Endothelial cell of umbilical vein (primary cell): ENCODE measurements at places on chromosomes 6 and 20.

DNA sequence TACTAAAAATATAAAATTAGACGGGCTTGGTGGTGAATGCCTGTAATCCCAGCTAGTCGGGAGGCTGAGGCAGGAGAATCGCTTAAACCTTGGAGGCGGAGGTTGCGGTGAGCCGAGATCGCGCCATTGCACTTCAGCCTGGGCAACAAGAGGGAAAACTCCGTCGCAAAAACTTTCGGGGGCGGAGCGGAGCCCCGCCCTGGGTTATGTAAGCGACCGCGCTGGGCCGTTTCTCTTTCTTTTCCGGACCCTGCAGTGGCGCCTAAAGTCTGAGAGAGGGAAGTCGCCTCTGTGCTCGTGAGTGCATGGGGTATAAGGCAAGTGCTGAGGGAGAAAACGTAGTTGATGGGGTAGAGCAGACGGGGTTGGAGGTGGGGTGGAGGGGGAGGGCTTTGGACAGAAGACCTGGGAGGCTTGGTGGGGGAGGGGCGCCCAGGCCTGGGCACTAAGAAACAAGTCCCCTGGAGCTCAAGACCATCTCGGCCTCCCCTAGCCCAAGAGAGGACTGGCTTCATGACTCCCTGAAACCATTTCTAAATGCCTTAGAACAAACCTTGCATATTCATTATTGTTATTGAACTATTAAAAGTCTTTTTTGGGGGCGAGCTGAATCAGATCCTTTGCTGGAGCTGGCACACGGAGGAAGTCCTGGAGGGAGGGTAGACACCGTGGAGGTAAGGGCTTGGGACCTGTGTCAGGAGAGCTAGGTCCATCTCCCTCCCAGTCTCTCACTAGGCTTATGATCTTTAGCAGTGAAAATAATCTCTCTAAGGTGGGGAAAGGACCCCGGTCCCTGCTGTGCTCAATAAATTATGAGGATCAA is 2.7 kb upstream of the MICA start:
- peak; percentile 54 for DNase-seq

DNA sequence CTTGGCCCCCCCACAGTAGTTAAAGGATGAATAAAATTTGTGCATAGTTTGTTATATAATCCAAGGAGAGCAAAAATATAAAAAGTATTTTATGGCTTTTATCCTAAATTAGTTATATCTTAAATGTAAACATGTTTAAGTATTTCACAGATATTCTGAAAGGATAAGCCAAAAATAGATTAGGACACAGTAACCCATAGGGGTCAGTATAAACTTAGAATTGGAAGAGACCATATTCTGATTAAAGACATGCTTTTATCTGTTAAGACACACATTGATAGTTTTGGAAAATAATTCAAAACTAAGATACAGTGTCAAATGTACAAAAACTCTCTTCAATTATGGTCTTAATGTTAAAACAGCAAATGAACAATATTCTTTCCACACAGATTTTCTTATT is 4.5 kb upstream of the SERINC1 start:
- DNase-seq, result peak; percentile 42

- DNase-seq, result no peak
Observed at GRCh38 chr6:169862892-169863525, 111.6 kb downstream of the ERMARD start.

DNA sequence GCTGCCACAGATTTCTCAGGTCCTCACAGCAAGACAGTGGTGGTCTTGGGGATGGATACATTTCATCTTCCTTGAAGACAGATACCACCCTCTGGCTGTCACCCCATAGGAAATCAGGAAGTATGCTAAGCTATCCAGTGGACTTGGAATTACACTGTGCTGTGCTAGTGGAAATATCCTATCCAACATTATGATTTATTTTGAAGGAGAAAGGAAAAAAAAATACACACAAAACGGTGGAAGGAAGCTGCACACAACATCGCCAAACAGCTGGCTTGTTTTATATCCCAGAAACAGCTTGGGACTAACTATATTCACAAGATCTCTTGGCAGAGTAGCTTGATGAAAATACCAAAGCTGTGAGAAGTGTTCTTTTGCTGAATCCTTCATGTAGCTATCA is 257.6 kb downstream of the LAMA2 start:
- DNase-seq, result no peak

GRCh38 chr6:135861189-135861588 is 9.7 kb downstream of the PDE7B start:
- no peak for DNase-seq

DNA sequence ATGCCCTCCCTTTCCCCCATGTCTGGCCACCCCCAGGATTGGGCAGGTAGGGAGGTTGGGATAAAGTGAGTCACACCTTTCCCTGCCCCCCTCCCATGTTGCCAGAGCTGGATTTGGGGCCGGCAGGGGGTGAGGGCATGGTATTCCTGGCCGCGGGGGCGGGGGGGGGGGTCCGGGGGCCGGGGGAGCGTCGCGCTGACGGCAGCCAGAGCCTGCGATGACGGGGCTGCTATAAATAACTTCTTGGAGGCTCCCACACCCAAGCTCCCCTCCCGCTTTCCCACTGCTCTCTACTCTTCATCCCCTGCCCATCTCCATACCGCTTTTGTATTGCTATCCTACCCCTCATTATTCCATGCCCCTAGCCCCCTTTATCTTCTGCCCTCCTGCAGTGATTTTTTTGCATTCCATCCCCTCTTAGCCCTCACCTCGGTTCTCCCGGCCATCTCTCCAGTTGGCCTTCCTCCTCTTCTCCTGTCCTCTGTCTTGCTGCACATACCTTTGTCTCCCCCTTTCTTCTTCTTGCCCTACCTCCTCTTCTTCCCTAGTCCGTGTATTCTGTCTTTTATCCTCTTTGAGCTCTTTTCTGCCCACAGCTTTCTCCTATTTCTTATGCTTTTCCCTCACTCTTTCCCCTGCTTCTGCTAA is 13.8 kb downstream of the SYNGAP1 start:
- no peak for DNase-seq
